ENCODE measurements at places on chromosomes 1 and 21.

DNA sequence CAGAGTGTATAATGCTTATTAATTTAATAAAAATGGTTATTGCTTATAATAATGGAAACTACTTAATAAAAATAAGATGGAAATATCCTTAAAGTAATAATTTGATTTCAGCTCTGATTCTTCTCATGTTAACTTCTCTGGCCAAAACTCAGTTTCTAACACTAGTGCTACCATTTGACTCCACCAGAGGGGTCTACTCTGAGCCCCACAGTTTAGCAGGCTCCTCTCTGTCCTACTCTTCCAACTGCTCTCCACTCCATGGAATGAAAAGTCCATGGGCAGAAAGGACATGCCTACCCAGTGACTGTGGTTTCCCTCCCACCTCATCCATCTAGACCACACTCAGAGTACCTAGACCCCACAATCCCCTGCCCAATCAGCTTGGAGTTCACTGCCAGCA is 489.1 kb upstream of the CAMK1G start:
- no peak for DNase-seq

DNA sequence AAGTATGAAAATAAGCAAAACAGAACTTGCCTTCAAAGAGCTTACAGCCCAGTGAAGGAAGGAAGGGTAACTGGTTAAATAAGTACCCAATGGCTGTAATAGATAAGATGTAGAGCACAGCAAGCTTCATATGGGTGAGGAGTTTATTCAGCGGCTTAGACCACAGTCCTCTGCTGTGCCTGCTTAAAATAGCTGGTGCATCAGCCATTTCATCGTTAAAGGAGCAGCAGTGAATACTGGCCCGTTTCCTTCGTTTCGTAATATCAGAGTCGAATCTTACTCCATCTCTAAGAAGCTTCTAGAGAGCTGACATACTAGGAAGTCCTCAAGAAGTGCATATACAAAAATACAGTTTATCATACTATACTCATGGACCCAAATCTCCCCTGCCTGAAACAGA is 286.5 kb downstream of the NFIA start:
- no peak for DNase-seq

DNA sequence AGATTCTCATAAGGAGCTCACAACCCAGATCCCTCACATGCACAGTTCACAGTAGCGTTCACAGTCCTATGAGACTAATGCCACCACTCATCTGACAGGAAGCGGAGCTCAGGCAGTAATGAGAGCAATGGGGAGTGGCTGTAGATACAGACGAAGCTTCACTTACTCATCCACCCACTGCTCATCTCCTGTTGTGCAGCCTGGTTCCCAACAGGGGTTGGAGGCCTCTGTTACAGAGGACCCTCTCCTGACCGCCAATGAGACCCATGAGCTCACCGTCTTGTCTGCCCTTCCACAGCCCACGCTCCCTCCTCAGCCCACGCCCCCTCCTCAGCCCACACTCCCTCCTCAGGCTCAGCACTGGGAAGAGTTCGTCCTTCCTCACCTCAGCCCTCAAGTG is 39.6 kb downstream of the RSPH1 start:
- DNase-seq, result no peak

GRCh38 chr21:29379517-29380054 is 80.9 kb downstream of the BACH1 start:
- no peak for DNase-seq

- DNase-seq, result no peak
These were observed 37.2 kb downstream of the EPHA2 start for GRCh38 chr1:16118706-16119105.

- peak; percentile 94 for DNase-seq
These were observed at the start of gene MAN1C1 for GRCh38 chr1:25616095-25616986. Gene MAN1C1, plus strand, starts transcription at chr1:25616791. Its CDS starts 1,007 bp downstream, at chr1:25617798.

DNA sequence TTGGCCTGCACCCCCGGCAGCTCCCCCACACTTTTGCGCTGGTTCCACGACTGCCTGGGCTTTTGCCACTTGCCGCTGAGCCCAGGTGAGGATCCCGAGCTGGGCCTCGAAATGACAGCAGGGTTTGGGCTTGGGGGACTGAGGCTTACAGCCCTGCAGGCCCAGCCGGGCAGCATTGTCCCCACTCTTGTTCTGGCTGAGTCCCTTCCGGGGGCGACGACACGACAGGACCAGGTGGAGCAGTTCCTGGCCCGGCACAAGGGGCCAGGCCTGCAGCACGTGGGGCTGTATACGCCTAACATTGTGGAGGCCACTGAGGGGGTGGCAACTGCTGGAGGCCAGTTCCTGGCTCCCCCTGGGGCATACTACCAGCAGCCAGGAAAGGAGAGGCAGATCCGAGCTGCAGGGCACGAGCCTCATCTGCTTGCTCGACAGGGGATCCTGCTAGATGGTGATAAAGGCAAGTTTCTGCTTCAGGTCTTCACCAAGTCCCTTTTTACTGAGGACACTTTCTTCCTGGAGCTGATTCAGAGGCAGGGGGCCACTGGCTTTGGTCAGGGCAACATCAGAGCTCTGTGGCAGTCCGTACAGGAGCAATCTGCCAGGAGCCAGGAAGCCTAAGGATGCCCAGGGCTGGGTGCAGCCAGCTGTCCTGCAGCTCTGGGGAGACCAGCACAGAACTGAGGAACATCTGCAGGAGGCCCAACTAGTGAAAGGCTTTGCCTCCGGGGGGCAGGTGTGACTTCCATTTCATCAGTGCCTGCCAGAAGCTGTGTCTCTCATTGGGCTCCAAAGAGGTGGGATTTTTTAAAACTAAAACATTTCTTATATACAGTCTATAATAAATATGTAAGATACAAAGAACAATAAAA is 1.2 kb downstream of the HPDL start:
- DNase-seq, result no peak

DNA sequence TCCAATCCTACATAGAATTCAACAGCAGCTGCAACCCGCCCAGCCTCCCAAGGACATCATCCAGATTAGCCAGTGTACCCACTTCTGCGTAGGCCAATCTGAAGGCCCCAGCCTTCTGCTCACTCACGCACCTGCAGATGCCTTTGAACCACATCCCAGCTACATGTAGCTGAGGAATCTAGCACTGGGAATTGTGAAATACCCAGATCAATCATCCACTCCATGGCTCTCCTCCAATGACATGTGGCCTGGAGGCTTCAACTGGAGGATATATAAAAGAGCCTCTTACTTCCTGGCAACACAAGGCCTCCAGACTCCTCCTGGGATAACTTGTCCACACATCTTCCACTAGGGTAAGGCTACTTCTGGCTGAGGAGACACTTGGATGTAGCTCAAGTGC is at the start of gene LCE6A:
Gene LCE6A, plus strand, starts transcription at position 301 of the 400 bp plus-strand sequence. CDS start 665 bp downstream, outside the sequence.
- no peak for DNase-seq

DNA sequence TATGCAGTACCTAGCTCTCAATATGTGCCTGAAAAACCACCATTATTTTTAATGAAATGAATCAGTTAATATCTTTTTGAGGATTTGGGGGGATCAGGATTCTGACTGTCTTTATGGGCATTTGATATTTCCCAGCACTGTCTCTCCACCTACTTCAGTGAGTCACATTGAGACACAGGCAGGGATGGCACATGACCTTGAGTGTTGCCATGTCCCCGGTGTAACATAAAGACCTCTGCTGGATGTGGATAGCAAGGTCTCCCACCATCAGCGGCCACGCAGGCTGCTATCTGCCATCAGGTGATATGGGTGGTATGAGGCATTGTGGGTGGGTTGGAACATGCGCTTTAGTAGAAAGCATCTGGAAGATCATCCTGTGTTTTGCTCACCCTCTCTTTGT is 103.2 kb downstream of the RGL1 start:
- no peak for DNase-seq

DNA sequence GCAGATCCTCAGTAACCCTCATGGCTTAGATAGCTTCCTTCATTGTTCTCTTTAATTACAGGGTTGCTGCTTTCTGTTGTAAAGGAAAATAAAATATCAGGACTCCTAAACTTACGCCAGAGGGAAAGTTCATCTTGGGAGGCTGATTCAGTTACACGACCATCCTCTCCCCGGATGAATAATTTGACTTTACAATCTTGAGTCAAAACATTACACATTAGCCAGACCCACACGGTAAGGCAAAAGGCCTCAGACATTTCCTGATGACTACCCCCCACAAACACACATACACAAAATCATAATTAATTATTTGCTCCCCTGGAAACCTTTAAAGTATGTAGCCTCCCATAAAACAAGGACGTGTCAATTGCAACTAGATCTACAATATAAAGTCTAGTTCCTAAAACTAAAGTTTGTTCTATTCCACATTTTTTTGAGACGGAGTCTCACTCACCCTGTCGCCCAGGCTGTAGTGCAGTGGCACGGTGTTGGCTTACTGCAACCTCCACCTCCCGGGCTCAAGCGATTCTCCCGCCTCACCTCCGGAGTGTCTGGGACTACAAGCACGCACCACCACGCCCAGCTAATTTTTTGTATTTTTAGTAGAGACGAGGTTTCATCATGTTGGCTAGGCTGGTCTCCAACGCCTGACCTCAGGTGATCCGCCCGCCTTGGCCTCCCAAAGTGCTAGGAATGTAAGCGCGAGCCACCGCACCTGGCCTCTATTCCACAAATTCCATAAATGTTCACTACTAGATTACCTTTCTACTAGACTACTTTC is 830 bp upstream of the PRDX1 start:
- DNase-seq, result no peak

GRCh38 chr1:175504875-175505555 is 238.4 kb downstream of the TNR start:
- no peak for DNase-seq

- DNase-seq, result no peak
These were observed 12.6 kb downstream of the KIAA0040 start for GRCh38 chr1:175179837-175180590.

DNA sequence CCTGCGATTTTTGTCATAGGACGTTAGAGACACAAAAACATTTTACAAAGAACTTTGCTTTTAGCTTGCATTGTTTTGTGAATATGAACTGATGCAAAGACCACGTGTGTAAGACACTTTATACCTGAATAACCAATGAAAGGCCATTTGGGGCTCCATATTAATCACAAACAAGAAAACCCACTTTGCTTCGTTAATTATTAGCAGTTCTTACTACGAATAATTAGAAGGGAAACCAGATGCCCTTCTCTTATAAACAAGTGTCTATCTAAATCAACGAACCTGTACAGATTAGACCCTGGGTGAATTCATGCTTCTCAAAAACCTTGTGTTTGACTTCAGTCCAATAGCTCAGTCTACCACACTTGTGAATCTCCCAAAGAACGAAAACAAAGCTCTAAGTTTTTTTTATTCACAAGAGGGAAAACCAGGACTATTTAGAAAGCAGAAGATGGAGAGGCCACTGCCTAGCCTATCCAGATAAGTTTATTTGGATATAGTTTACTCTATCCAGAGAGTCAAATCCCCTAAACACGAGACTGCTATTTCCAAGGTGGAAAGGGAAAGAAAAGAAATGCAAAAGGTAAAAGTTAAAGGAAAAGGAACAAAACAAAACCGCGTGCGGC is 897 bp downstream of the CYYR1 start:
- no peak for DNase-seq

GRCh38 chr1:22056043-22056442 is 3.5 kb downstream of the CDC42 start:
- DNase-seq, result no peak

- DNase-seq, result no peak
These were observed 4.6 kb upstream of the CTPS1 start for GRCh38 chr1:40974945-40975344.

GRCh38 chr1:2088458-2088857 is 38.2 kb downstream of the PRKCZ start:
- DNase-seq, result no peak

DNA sequence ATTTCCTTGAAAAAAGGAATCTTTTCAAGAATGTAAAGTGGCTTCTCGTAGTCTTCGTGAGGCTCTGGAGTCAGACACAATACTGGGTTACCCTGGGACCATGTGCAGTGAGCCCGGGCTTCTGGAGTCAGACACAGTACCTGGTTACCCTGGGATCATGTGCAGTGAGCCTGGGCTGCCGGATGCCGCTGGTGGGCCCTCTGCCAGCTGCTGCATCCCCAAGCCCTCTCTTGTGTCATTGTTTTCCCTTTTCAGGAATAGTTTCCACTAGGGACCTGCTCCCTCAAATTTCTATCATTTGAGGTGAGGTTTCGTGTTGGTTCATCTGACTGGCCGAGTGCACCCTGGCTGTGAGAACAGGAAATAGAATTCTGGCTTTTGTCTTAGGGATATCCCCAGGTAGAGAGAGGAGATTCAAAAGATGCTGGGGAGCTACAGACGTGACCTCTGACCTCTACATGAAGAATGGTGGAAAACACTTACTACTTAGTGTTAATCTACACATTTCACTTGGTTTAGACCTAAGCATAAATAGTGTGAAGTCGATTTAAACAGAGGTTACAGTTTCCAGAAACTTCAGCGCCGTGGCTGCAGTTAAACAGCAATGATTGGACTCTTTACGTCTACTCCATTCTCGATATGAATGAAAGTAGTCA is 10.6 kb downstream of the ADARB1 start:
- DNase-seq, result no peak

- no peak for DNase-seq
These were observed 108.9 kb upstream of the PDC start for GRCh38 chr1:186569856-186570255.

- DNase-seq, result no peak
These were observed 27.1 kb upstream of the HHAT start for GRCh38 chr1:210301615-210302000.

DNA sequence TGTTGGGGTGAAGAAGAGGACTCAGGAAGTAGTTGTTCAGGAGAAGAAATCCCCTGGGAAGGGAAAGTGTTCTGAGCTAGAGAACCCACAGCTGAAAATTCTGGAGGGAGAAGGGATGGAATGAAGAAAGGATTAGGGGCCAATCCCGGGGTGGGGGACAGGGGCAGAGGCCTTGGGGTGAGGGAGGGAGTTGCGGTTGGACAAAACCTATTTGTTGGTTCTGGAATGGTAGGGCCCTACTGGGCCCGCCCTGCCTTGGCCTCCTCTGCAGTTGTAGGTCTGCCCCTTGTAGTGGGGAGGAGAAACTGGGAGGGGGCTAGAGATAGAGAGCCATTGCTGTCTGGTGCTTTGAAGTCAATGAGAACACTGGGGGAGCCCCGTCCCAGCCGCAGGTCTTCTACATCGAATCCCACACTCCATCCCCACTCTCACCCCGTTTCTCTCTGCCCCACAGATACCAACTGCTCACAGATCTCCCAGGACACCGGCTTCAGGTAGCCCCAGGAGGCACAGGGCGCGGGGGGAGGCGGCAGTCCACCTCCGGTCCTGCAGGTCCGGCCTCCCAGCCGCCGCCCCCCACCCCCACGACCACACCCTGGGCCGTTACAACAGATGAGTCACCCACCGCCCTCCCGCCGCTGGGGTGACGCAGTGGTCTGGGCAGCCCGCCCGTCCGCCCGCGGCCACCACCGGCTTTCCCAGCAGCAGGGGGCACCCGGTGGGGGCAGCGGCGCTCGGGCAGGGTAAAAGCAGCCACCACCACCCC is 1.1 kb downstream of the TAGLN2 start:
- peak; percentile 38 for DNase-seq

DNA sequence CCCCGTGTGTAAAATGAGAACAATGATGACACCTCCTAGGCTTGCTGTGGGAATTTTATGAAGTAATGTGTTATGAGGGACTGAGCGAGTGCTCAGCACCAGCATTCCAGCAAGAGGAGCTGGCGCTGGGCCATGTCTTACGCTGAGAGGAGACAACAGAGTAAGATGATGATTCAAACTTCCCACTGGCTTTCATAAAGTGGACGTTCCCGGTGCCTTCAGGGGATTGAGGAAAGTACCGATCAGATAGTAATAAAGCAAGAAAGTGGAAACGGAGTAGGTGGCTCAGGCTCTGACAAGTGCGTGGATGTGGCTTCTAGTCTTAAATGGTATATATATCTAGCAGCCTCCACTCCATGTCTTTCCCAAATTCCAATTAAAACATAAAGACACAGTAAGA is 23.8 kb downstream of the EPHA10 start:
- no peak for DNase-seq

- peak; percentile 27 for DNase-seq
These were observed 350.5 kb downstream of the MATN1 start for GRCh38 chr1:30372792-30373433.

GRCh38 chr21:26185446-26185845 is 14.9 kb upstream of the APP start:
- DNase-seq, result no peak
